Esophagus mucosa (tissue), 1 donor: ENCODE measurements at places on chromosomes 5 and 9. TPM values are rescaled to one million over a fixed set of nuclear protein-coding genes. Genes with fewer than 3 reads are reported as not detected.

DNA sequence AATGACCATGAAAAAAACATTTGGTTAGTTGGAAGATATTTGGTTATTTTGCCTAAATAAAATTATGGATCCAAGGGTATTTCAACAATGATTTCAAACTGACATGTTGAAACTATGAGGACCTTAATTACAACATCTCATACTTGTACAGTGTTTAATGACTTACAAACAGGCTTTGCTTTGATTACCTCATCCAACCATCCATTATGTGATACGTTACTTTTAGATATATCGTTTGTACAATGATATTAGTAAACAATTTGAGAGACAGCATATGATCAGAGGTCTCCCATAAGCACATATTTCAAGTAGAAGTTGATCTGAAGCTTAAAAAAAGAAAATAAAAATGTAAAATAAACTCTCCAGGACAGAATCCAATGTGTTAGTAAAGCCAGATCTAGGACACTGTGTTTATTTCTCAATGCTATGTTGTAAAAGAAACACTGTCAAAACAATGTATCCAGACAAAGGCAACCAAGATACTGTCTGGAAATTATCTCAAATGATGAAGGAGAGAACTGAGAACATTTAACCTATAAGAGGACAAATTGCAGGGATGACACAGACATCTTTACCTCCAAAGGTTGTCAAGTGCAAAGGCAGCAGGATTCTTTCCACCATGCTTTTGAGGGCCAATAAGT is 116.0 kb upstream of the TARS1 start:
- no peak for ATAC-seq

DNA sequence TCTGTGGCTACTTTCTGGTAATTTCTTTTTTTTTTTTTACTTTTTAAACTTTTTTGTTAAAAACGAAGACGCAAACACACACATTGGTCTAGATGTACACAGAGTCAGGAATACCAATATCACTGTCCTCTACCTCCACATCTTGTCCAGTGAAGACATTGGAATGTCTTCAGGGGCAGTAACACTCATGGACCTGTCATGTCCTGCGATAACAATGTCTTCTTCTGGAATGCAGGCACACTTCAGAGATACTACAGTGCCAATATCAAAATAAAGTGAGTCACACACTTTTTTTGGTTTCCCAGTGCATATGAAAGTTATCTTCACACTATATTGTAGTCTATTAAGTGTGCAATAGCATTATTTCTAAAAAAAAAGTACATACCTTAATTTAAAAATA is 175.9 kb downstream of the ARRDC3 start:
- no peak for ATAC-seq

DNA sequence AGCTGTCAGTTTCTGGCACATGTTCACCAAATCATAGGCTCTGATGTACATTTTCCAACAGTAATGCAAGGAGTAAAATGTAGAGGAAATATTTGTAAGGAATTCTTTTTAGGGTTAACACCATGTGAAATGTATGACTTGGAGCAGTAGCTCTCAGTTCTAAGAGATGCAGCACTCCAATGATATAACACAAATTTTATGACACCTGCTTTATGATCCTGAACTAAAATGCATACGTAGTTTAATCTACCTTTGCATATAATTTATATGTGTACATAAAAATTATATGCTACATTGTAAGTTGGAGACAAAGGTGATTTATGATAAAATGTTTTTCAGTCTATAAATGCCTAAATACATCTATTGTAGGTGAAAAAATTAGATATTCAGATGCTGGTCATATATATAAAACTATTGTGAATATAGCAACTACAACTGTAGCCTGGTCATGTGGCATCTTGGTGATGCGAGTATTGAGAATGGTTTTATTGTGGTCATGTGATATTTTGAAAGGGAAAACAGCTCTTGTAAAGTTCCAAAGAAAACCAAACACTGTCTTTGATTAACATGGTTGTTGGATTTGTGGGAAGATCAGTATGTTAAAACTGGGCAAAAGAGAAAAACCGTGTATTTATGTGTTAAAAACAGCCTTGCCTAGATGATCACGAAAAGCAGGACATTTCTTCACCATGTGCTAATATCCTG is 171.0 kb downstream of the TRIO start:
- ATAC-seq: no peak

GRCh38 chr5:138602371-138603000 is 27.3 kb upstream of the HSPA9 start:
- ATAC-seq: no peak

DNA sequence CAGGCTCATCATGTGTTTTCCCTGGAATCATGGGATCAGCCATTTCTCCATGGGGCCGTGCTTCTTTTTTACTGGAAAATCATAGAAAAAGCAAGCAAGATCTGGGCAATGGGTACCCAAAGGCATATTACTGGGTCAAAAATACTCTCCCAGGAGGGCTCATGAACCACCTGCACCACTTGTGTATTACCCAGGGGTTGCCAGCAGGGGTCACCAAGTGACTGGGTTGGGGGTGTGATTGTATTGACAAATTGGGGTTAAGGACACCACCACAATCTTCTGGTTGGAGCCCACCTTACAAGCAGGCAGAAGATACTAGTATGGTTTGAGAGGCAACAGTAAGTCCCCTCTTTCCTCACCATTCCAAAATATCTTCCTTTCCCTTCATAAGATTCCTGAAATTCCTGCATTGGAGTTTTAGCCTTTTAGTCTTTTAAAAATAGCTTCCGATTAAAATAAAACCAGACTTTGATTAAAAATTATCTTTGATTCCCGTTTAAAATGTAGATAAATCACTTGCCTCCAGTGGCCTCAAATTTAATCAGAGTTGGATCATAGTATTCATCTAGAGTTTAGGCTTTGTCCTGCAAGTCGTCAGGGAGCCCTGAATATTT is 603.3 kb downstream of the KIF4B start:
- ATAC-seq: peak; percentile 48

PCDHGA12 gene
- 1.5 TPM for total RNA-seq

DNA sequence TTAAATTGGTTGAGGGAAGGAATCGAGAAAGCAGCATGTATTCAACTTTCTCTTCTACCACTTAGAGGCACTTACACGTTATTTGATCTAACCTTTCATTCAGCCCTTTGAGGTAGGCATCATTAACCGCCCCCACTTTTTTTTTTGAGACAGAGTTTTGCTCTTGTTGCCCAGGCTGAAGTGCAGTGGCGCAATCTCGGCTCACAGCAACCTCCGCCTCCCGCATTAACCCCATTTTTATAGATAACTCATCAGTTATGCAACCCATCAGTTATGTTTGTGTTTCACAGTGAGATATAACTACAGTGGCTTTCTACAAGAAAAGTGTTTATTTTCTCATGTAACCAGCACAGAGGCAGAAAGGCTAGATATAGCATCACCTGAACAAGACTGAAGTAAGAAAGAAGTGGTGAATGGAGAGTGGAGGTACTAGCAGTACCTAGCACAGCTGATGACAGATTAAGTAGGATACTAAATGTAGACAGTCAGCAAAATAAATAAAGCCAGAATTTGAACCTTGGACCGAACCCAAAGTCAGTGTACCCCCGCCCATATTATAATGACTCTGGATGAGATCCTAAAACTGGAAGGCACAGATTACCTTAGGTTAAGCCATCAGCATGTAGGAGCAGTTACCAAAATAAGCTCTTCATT is 91.2 kb downstream of the PJA2 start:
- no peak for ATAC-seq

LHX6 gene
- 1.3 TPM for total RNA-seq

CDH9 gene
- total RNA-seq: not detected

DNA sequence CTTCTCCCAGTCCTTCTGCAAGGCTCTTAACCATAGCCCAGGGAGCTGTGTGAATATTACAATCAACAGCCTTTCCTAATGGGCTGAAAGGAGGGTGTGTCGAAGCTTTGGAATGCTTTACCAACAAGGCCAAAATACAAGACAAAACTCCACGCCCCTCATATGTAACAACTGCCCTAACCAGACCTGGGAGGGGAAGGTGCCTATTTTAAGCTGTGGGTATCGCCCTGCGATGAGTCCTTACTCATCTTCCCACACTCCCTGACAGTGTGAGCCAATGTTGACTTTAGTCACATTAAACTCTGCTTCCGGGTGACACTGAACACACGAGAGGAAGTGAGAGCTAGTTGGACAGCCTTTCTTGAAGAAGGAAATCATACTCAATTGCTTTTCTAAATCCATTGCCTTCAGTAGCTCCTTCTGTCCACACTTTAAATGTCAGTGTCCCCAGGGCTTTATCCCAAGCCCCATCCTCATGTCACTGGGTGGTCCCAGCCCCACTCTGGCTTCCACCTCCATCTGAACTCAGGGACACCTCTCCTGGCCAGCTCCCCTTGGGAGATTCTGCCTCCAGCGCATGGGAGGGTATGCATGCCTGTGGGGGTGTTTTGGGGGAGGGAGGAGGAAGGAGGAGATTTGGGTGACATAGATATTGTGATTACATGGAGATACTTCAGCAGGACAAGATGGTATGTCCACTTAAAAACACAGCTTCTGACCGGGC is 6.5 kb upstream of the TBC1D9B start:
- ATAC-seq: peak; percentile 98

DNA sequence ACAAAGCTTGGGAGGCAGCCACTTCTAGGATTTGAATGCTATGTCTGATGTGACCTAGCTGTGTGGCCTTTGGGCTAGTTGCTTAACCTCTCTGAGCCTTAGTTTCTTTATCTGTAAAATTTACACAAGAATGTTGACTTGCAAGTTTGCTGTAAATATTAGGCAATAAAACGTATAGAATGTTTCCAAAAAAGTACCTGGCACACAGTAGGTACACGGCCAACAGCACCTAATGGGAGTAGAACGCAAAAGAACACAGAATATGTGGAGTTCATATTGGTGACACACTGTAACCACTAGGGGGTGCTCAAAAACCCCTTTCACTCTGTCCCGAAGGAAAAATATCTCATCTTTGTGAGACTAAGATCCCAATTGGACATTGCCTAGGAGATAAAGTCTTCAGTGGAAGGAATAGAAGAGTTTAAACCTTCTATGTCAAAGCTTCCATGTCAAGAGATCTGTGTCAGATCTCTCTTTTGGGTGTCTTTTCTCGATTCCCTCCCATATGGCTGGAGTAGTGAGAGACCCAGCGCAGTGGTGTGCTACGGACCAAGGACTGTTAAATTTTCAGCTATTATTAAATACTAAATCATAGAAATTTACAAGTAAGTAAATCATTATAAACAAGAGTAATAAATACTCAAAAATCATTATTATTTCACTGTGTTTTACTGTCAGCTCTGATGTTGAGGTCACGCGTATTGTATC is 145.4 kb upstream of the RAD23B start:
- ATAC-seq: peak; percentile 36

DNA sequence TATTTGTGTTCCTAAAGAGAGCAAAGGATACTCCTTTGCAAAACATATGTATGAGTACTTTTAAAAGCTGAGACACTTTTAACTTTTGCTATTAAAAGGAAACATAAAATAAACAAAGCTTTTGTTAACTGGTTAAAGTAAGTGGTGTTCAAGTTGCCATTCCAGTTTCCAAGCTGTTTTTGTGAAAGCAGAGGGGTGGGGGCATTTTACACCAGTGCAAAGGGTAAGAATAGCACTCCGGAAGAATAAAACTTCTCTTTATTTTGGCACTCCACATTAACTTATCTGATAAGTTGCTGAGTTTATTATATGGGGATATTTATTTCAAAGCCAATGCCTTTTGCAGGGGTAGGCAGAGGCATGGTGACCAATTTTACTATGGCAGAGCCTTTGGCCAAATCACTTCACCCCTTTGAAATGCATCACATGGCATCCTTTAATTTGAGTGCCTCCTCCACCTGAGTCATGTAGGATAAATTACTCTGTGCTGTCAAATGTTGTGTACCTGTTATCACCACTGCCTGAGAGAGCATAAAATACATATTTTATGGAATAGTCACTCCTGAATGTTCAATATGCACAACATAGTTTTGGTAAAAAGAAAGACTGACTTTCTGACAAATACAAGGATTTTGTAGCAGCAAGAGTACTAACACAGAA is 62.9 kb downstream of the MLLT3 start:
- peak; percentile 51 for ATAC-seq

DNA sequence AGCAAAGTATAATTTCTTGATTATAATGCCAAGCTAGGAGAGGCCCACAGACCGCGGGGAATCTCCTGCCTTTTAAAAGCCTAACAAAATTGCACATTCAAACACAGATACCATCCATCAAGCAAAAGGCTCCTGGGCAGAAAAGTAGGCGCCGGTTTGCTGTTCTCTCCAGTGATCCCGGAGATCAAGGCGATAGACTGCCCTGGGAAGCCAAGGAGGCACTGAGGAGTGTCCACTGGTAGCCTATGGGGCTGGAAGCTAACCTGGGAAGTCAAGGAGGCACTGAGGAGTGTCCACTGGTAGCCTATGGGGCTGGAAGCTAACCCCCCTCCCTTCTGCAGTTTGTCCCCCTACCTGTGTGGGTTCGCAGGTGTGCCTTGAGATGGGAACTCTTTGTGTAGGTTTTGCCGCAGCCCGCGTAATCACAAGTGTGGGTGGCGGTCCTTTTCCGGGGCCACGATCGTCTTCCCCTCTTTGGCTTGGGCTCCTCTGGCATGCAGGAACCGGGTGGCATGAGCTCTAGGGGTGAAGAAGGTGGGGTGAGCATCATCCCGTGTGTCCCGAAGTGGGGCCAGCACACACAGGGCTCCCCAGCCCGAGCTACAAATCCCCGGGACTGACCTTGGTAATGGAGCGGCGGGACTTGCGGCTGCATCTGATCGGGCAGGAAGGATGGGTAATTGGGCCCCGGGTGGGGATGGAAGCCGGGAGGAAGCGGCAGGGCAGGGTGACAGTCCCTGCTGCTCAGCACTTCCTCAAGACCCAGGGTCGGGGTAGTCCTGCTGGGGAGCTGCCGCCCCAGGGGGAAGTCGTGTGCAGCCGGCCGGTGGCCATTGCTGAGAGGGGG is 2.7 kb downstream of the KLF4 start:
- ATAC-seq: no peak

DBH gene
- total RNA-seq: not detected

- no peak for ATAC-seq
Measured at GRCh38 chr9:76399856-76400255, 5.6 kb upstream of the RFK start.

GRCh38 chr9:98831696-98832095 is 24.2 kb downstream of the GALNT12 start:
- ATAC-seq: no peak

DNA sequence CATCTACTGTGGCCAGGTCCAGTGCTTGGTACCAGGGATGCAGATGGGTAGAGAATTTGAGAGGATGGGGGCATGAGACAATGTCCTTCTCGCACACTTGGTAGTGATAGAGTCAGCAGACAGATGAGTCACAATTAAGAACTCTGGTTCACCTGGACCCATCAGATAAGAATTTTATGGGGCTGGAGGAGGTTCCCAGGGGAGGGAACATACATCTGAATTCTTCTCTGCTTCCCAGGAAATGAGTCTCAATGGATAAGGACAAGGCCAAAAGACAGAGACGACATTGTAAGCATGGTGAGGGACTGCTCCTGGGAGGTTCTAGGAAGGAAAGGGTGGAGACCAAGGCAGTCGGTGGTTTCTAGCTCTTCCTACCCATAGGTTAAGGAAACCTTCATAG is 5.3 kb downstream of the SLC4A9 start:
- no peak for ATAC-seq

DNA sequence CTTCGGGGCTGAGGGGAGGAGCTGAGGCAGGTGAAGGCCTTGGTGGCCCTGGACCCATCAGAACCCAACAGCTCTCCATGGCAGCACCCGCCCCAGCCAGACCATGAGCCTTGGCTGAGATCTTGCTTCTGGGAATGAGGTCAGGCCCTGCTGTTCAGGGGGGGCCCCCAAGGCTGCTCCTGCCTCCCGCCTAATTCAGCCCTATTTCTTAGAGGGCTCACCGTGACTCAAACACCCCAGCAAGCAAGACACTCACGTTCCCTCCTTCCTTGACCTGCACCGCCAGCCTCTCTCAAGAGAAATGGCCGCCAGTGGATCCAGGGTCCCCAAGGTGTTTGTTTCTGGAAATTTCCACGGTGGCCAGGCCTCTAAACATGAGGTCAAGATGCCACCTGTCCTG is 61.4 kb upstream of the PPP1R26 start:
- no peak for ATAC-seq
